ENCODE measurements at places on chromosomes 11 and 22. TPM values are rescaled to one million over a fixed set of nuclear protein-coding genes. Genes with fewer than 3 reads are reported as not detected.

DNA sequence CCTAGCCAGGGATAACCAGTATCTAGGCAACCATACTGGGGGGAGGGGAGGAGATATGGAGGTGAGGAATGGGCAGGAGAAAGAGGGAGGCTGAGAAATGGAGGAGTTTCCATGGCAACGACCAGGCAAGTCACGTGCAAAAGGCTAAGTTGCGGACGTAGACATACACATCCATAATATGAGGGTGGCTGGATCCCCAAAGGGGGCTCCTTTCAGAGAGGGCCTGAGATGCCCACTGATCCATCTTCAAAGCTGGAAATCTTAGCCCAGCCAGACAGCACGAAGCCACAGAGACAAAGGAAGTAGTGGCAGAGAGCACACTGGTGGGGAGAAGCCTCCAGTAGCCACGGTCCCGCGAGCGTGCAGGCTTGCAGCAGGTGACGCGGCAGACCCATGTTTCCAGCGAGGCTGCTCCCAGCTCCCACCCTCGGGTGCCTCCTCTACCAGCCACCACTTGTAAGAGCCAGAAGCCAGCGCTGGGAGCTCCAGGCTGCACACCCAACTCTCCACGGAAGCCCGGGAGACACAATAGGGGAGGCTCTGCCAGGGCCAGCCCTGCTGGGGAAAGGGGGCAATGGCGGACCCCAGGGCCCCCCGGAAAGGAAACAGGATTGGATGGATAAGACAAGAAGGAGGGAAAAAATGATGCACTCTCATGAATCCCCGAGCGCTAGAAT lies 938 bp downstream of the FXYD6 start:
- no peak for DNase-seq

- no peak for DNase-seq
Measured at GRCh38 chr11:33944693-33945424, 53.0 kb upstream of the LMO2 start.

Gene CLDN5
- polyA plus RNA-seq: 0.03 TPM

GRCh38 chr11:74157169-74157568 lies 13.6 kb downstream of the C2CD3 start:
- peak; percentile 47 for DNase-seq

Gene ZFPL1
- 29.1 TPM for polyA plus RNA-seq

Gene OR8D1
- not detected for polyA plus RNA-seq

GRCh38 chr11:4105916-4106315 lies 11.3 kb downstream of the RRM1 start:
- no peak for DNase-seq

- DNase-seq: no peak
Measured at GRCh38 chr22:45131749-45132148, 32.0 kb upstream of the NUP50 start.

Gene FGF19
- polyA plus RNA-seq: 0.02 TPM

DNA sequence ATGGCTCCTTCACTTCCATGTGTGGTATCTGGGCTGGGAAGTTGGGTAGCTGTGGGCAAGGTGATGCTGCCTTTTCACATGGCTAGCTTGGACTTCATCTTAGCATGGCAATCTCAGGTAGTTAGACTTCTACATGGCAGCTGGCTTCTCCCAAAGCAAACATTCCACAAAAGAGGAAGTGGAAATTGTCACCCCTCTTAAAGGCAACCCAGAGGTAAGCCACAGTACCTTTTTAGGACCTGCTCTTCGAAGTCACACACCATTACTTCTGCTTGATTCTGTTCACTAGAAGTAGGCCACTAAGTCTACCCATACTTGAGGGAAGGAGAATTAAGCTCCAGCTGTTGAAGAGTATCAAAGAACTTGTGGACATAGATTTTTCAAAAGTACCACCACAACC lies 25.9 kb downstream of the TUG1 start:
- DNase-seq: no peak

- no peak for DNase-seq
Measured at GRCh38 chr11:123047947-123048293, 14.0 kb downstream of the HSPA8 start.

- no peak for DNase-seq
Measured at GRCh38 chr22:37162221-37163095, 12.7 kb upstream of the IL2RB start.

Gene MAJIN
- polyA plus RNA-seq: not detected

Gene CYP2D6
- 0.32 TPM for polyA plus RNA-seq

Gene USH1C
- polyA plus RNA-seq: not detected

Gene KRTAP5-11
- not detected for polyA plus RNA-seq

Gene NCR3LG1
- 2.3 TPM for polyA plus RNA-seq

GRCh38 chr11:61598886-61599868 lies 18.3 kb upstream of the SYT7 start:
- DNase-seq: no peak

DNA sequence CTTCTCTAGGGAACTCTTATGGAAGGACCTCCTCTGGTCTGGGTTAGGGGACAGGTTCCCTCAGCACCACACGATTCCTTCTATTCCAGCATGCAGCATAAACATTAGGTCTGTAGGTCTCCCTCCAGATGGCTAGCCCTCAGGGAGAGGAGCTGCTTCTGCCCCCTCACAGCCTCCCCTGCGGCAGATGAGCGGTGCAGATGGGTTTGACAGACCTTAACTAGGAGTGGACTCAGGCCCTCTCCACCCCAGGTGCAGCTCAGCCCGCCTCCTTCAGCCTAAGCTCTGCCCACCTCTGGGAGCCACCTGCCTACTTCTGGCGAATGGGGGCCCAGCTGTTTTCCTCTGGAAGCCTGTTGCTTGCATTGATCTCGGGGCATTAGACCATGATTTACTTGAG lies 55.7 kb upstream of the EIF3D start:
- DNase-seq: no peak

Gene ETS1
- 40.7 TPM for polyA plus RNA-seq

Gene ARHGAP20
- not detected for polyA plus RNA-seq

GRCh38 chr11:59857439-59858434 lies 8.6 kb downstream of the TCN1 start:
- peak; percentile 65 for DNase-seq

GRCh38 chr11:23112390-23112789 lies 252.1 kb upstream of the CCDC179 start:
- no peak for DNase-seq

DNA sequence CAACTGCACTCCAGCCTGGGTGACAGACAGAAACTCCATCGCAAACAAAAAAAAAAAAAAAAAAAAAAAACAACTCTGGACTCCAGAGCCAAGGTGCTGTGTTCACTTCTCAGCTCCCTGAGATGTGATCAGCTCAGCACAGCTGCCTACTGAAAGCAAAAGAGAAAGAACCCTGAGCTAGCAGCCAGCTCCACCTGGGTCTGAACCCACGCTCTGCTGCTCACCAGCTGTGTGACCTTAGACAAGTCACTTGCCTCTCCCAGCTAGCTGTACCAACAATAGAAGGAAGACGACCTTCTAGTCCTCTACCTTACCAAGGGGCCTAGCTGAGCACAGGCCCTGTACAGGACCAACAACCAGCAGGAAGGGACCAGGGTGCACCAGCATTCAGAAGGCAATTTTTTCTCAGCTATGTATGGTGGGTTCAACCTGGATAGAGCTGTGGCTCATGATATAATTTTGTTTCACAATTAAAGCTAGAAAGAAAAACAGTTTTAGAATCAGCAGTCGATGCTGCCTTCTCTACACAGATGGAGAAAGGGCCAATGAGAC lies 3.8 kb downstream of the DGCR2 start:
- DNase-seq: no peak

Gene TEAD1
- 21.3 TPM for polyA plus RNA-seq

- no peak for DNase-seq
Measured at GRCh38 chr22:22756109-22756508, 111.7 kb downstream of the GGTLC2 start.

DNA sequence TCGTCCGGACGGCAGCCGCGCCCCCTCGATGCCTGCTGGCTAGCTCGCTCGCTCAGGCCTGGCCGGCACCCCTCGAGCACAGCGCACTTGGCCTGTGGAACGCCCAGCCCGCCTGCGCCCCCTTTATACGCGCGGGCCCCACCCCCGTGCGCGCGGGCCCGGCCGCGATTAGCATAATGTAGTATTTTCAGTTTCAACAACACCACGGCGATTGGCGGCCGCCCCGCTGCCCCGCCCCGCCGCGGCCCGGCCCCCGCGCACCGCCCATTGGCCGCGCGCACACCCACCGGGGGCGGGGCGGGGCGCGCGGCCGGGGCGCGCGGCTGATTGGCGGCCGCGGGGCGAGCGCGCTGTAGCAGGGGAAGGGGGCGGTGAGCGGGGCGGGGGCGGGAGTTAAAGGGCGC lies at the start of gene CDKN1C:
Gene CDKN1C, minus strand, starts transcription at position 98 of the 404 bp plus-strand sequence. CDS start 319 bp downstream, outside the sequence.
- DNase-seq: peak; percentile 65

- DNase-seq: no peak
Measured at GRCh38 chr11:75246006-75246670, 5.6 kb downstream of the TPBGL start.

- no peak for DNase-seq
Measured at GRCh38 chr11:114132944-114133394, 73.5 kb downstream of the ZBTB16 start.

DNA sequence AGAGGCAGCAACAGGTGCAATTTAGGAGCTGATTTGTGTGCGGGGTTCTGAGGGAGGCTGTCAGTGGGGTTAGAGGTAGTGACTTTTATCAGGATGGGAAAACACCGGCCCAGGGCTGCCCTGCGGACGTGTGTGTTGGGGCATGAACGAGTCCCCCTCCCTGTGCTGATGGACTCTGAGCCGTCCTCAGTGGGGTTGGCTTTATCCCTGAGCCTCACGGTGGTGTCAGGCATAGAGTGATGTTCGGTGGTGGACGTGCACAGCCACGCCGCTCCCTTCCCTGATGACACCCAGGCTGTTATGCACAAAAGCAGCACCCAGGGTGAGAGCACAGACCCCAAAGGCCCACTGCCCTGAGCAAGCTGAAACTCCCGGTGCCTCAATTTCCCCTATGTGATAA lies 809.1 kb downstream of the BRD1 start:
- no peak for DNase-seq

GRCh38 chr11:33543823-33544222 lies 156.8 kb downstream of the C11orf91 start:
- DNase-seq: peak; percentile 27
